Ascending aorta (tissue), 2 donors: ENCODE measurements at places on chromosomes 3 and 15.

DNA sequence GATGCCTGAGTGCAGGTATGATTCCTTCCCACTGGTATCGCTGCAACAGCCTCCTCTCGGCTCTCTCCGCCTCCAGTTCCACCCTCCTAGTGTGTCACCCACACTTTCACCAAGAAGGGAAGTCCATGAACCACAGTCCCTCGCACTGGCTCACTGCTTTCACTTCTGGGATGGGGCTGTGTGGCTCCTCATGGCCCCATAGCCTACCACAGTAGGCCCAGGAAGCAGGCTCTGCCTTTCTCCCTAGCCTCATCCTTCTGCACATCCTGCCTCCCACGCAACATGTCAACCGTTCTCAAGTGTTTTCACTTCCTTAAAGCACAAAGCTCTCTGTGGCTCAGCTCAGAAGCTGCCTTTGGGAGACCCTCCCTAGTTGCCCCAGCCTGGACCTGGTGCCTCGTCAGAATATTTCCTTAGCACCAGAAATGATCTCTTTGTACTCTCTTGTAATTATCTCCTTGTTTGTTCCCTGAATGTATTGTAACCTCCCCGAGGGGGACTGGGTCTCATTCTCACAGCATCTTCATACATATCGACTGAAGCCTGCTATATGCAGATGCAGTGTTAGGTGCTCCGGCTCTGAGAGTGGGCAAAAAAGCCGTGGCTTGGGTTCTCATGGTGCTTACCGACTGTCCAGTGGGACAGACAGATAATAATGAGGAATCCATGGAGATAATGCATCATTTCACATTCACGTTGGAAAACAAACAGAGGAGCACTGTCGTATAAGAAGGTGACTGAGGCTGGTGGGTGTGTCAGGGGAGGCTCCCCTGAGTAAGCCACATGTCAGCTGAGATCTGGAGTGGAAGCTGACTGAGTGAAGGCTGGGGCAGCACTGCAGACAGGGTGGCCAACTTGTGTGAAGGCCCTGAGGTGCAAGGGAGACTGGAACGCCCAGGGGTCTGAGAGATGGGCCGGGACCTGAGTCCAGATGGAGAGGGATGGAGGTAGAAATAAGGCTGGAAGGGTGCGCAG, 107.1 kb downstream of the DGKG start:
- no peak for DNase-seq

DNA sequence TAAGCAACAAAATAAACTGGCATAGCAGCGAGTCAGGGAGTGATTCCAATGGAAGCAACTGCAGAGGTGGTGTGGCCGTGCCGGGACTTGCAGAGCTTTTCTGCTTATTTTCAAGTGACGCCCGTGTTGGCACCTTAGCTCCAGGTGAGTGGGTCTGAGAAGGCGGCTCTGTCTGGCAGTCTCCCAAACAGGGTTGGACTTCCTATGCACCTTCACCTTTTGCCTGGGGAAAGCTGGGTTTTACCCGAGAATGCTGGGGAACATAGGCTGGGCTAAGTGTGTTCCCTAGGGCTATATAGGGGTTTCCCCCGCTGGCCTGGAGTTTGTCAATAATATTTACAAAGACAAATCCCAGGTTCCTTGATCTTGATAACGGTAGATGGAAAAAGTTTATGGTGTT, 179.9 kb upstream of the TBL1XR1 start:
- DNase-seq = no peak

DNA sequence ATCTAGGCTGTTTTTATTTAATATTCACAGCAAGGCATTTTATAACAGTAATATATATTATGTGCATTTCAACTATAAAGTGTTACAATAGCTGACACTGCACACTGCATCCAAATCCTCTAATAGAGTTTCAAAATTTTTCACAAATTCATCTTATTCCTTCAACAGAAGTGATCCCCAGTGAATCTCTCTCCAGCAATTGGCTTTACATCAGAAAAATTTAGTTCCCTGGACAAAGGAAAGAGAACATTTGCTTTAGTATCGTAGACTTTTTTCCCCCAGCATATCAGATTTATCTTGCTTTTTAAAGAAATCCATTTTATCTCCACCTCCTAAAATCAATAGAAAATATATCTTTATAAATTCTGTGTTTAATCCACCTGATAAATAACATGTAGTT, 868.6 kb downstream of the TBL1XR1 start:
- DNase-seq = no peak

GRCh38 chr15:43423793-43424192, 52.9 kb downstream of the TUBGCP4 start:
- no peak for DNase-seq

DNA sequence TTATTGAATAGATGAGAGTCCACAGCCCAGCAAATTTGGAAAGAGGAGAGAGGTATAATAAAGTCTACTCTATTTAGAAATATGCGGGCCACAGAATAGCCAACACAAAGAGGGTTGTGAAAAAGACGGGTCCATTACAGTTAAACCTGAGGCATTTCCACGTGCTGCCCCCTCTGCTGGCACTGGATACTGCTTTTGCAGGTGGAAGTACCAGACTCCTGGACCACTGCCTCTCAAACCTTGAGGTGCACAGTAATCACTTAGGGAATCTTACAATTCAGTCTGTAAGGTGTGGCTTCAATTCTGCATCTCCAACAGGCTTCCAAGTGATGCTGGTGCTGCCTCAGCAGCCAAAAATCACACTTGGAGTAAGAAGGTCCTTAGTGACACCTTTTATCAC, 3.0 kb upstream of the TFDP2 start:
- no peak for DNase-seq

DNA sequence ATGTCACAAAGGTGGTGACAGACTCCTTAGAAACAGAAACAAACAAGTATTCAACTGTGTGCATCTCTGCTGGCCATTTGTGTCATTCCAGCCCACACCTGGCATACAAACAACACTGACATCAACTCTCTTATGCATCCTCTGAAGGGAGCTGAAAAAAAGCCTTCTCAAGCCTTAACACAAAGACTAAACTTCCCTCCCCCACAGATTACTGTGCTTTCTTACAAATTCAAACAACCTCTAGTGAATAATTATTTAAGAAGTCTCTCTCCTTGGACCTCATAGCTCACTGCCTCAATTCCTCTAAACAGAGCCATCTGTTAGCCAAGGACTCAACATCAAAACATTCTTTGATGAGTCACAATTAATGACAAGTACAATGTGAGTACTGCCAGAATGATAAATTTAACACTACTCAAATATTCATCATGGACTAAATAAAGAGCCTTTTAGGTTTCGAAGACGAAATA, 132.1 kb downstream of the WDR76 start:
- no peak for DNase-seq

DNA sequence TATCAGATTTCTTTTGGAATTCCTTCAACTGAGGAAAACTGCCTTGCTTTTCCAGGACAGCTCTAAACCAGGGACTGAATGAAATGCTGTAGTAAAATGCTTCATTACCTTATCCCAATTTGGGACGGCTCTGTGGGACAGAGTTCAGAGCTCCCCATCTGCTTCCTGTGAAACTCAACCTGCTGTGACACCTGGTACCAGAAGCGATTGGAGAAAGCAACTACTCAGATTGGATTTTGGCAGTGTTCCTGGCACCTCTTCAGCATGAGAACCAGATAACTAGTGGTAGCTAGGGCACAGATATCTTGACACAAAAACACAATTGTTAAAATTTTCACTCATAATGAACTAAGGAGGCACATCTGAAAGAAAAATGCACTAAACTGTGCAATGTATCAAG, 539.1 kb downstream of the SI start:
- no peak for DNase-seq

GRCh38 chr3:187770224-187770623, 25.0 kb upstream of the BCL6 start:
- no peak for DNase-seq

- DNase-seq = no peak
Measured at GRCh38 chr15:70182858-70183695, 85.4 kb upstream of the TLE3 start.

DNA sequence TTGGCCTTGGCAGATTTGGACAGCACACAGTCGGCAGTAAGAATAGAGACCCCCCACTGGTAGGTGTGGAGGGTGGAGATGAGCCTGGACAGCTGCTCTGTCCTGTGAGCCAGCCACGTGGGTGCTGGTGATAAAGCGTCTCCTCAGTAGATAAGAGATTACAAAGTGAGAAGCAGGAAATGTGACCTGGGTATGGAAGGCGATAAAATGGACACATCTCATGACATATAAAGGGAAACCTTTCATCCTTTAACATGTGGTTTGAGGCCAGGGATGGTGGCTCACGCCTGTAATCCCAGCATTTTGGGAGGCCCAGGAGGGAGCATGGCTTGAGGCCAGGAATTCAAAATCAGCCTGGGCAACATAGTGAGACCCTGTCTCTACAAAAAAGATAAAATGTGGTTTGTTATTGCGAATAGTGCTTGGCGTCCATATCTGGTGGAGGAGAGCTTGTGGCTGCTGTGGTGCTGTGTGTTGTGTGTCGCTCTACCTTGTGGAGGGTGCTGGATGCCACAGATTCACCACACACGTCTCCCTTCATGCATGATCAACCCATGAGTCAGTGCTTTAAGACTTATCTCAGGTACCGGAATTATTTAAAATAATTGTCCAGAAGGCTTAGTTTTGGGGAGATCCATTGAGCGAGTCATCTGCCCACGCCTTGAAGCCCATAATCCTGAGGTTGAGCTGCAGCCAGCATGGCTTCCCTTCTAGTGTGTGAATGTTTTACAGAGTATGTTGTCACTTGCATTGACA, 157.0 kb downstream of the GABRG3 start:
- DNase-seq = no peak

DNA sequence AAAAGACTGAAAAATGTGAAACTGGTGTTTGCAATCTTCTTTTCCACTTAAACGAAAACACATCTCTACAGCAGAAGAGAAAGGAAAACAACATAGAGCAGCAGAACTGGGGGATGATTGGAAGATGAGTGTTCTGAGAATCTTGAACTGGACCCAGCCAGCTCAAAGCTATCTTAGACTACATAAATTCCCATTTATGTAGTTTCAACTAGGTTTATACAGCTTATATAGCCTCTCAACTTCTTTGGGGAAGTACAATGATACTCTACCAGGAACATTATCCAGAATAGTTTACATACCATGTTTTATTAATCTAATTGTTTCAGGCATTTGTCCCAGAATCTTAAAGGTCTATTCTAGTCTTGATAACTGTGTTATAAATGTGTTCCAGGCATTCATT, 658.2 kb upstream of the LMCD1 start:
- DNase-seq = no peak

GRCh38 chr3:171190668-171191067, 164.1 kb upstream of the SLC2A2 start:
- no peak for DNase-seq

DNA sequence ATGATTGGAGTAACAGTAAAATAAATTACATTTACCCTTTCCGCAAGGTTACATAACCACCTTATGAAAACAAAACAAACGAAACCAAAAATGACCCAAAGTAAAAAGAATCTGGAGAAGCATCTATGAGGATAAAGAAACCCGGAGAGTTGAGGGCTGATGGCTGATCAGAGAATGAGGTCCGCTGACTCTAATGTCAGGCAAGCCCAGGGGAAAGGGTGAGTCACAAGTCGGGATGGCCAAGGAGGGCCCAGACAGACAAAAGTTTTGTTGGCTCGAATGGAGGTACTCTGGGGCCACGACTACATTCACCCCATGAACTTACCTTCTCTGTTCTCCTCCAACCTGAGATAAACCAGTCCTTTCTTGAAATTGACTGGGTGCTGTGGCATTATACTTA, 95.7 kb downstream of the RORA start:
- no peak for DNase-seq

DNA sequence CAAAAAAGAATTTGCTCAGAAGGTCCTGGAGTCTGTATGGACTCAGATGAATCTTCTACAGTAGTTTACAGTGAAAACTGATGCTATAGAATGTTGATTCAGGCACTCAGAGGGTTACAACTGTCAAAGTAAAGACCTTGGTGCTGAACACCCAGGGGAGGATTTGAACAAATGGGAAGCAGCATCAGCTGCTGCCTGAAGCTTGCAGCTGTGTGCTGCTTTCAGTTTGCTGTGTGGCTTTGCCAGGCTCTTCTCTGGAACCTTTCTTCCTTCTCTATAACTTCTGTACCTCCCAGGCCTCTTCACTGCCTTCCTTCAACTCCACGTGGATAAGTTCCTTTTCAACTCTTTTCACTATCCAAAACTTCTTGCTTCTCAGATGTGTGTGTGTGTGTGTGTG, 214.2 kb downstream of the GRM7 start:
- no peak for DNase-seq

GRCh38 chr3:109982201-109982600, 644.9 kb upstream of the DPPA4 start:
- no peak for DNase-seq

DNA sequence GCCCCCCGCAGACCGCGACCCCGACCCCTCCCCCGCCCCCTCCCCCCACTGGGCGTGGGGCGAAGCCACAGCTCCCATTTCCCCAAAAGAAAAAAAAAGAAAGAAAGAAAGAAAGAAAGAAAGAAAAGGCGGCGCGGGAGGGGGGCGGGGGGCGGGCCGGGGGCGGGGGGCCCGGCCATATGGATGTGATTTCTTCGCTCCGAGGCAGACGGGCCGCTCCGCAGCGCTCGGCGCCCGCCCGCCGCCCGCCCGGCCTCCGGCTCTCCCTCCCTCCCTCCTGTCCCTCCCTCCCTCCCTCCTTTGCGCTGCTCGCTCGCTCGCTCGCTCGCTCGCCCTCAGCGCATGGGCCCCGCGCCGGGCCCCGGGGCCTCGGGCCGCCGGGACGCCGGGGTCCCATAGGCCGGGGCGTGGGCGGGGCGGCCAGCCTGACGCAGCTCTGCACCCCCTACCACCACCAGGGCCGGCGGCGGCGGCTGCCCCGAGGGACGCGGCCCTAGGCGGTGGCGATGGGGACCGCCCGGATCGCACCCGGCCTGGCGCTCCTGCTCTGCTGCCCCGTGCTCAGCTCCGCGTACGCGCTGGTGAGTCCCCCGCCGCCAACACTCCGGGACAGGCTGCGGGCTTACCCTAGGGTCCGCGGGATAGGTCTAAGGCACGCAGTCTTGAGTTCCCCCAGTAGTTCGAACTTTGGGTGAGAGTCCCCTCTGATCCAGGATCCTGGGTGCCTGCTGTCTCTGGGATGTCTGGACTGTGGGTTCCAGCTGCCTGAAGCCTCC, 5.7 kb downstream of the PTH1R start:
- no peak for DNase-seq

DNA sequence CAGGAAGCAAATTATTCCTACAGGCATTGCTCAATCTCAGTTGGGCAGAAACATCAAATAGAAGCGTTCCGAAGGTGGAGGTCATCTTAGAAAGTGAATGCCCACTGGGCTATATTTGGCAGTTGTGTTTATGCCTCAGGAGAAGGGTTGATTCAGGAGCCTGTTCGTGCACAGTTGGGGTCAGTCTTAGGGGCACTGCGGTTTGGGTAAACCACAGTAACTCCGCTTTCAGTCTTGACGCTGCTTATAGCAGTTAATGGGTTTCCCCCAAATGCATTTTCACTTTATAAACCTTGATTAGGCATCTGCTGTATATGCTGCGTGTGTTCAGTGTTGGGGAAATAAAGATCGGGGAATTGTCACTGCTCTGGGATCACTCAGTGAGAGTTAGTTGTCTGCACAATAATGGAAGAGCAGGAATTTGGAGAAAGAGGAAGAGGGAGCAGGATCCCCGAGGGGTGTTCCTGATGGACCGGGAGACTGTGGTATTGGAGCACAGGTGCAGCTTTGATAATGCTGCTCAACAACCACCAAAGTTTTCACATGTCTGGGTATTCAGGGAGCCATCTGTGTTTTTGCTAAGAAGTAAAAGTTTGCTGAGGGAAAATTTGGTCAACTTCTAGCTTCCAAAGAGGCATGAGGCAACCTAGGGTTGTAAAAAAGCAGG, 124.3 kb upstream of the EIF1B start:
- DNase-seq = no peak

GRCh38 chr3:186093271-186093900, 15.5 kb downstream of the ETV5 start:
- DNase-seq = no peak

- DNase-seq = no peak
Measured at GRCh38 chr3:50347187-50347813, 1.8 kb upstream of the ZMYND10 start.
